ENCODE measurements at places on chromosomes 1 and 21. TPM values are rescaled to one million over a fixed set of nuclear protein-coding genes. Genes with fewer than 3 reads are reported as not detected.

Gene C1QB
- not detected for total RNA-seq

- no peak for DNase-seq
These were observed 5.5 kb downstream of the KLHL21 start for GRCh38 chr1:6596886-6597776.

Gene POU2F1
- 68.0 TPM for total RNA-seq

GRCh38 chr1:53521924-53522552 is 62.8 kb downstream of the DMRTB1 start:
- DNase-seq: no peak

Gene ABCG1
- 2.0 TPM for total RNA-seq

Measured in neural progenitor cell (in vitro differentiated cells).